ENCODE measurements at places on chromosomes 1 and 21. TPM values are rescaled to one million over a fixed set of nuclear protein-coding genes. Genes with fewer than 3 reads are reported as not detected.

GRCh38 chr1:93910305-93910704 lies 1.1 kb upstream of the GCLM start:
- DNase-seq = no peak

Gene EPHB2
- 22.7 TPM for total RNA-seq

DNA sequence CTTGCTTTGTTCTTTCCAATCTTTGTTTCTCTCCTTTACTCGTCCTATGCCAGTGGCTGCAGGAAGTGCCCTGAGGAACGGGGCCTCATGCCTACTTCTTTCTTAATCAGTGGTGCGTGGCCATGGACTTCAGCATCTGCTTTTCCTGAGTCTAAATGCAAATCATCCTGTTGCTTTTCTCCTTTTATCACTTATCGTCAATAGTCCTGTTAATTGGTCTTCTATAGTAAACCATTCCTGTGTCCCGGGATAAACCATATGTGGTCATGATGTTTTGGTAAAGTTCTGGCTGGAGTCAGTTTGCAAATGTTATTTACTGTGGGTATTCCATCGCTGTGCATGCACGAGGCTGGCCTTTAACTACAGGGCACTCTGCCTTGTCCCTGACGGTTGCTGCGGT lies 47.5 kb downstream of the AGPAT3 start:
- DNase-seq = no peak

DNA sequence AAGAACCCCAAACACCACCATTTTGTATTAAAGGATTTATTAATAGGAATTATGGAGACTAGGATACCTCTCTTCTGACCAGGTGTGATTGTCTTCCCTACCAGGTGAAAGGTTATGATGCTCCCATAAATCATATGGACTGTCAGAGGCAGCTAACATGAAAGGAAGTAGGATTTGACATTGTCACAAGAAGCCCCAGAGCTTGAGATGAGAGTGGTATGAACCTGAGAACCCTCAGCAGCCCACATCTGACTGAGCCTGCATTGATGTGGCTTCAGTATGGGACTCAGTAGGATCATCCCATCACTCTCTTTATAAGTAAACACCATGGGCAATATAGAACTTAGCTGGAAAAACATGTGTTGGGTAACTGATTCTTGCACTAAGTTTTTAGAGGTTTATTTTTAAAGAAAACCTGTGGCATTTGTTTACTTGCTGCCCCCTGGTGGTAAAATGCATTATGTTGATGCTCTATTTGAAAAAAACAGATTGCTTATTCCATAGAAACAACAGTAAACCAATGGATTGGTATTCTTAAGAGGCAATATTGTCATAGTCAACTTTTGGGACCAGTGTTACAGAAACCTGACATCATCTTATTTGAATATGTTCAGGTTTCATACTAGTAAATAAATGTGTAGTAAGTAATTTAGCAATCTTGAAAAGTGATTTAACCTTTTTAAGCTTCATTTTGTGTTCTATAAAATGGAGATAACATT lies 16.6 kb upstream of the CACYBP start:
- no peak for DNase-seq

GRCh38 chr1:26838474-26839338 lies 12.2 kb downstream of the ZDHHC18 start:
- peak; percentile 45 for DNase-seq

GRCh38 chr1:160777486-160778089 lies 18.4 kb upstream of the LY9 start:
- no peak for DNase-seq
